Muscle of arm (tissue), 14 donors: ENCODE measurements at places on chromosomes 3 and 15.

DNA sequence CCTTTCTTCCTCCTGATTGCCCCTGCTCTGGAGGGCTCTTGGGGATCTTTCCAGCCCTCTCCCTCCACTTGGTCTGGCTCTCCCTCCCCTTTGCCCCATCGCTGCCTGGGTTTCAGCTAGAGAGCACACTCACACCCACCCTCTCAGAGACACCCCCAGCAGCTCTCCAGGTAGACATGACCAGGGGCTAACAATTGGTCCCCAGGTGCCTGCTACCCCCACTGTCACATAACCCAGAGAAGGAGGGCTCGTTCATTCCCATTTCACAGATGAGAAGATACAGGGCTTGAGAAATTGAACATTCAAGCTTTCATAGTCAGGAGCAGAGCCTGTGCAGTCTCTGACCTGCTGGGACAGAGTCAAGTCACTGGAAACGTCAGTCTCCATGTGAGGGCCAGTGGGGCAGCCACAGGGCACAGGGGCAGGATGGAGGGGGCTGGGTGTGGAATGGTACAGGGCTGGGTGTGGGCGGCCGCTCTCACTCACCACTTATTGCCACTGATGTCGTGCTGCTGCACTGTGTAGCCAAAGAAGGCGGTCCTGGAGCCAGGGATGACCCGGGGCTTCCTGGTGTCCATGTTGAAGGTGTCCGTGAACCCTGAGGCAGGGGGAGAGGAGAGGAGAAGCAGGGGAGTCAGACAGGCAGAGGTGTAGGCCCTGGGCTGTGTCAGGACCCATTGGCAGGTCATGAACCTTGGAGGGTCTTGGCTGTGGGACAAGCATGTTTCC lies 29.4 kb downstream of the ITGA11 start:
- no peak for DNase-seq

GRCh38 chr15:74964794-74965193 lies 8.2 kb upstream of the RPP25 start:
- DNase-seq: no peak

DNA sequence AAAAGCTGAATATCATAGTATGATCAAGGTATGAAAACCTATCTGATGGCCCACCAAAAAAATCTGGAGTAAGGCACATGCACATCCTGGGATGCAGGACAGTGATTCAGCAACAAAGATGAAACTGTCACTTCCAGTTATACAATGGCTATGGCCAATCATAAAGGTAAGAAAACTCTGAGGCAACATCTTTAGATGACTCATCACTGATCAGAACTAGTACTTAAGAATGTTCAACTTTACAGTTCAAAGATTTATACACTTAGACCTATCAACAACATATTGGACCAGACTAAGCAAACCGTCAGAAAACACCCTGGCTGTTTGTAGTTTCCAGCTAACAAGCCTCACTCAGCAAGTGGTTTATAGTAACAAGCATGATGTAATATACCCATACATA lies 21.3 kb upstream of the PLCH1 start:
- no peak for DNase-seq

DNA sequence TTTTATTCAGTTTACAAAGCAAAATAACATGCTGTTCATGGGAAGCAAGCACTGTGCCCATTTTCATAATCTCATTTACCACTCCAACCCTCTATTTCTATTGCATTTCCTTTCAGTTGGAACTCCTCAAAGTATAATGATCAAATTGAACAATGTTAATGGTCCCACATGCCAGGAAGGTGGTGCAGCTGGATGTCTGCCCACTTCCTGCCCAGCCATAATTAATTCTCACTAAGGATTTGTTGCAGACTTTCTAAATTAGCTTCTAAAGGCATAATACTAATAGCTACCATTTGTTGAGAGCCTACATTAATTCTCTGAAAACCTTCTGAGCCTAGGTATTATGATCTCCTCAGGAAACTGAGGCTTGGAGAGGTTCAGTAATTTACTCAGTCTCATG lies 316.1 kb upstream of the TPM1 start:
- no peak for DNase-seq

GRCh38 chr3:146559388-146559787 lies 15.0 kb upstream of the PLSCR1 start:
- DNase-seq: no peak

GRCh38 chr3:50154476-50154839 lies 666 bp upstream of the SEMA3F start:
- no peak for DNase-seq

- no peak for DNase-seq
Observed at GRCh38 chr3:31861826-31862225, 119.2 kb downstream of the OSBPL10 start.

GRCh38 chr3:123740391-123740822 lies 143.7 kb downstream of the MYLK start:
- no peak for DNase-seq

GRCh38 chr3:45312836-45313493 lies 75.4 kb upstream of the LARS2 start:
- DNase-seq: no peak

GRCh38 chr3:140086642-140087041 lies 151.7 kb downstream of the CLSTN2 start:
- DNase-seq: no peak

GRCh38 chr15:38072348-38073177 lies 138.1 kb downstream of the TMCO5A start:
- DNase-seq: peak; percentile 82

GRCh38 chr3:12959410-12959809 lies 113.8 kb downstream of the IQSEC1 start:
- DNase-seq: no peak

- DNase-seq: no peak
Observed at GRCh38 chr3:102530415-102531181, 95.8 kb downstream of the ZPLD1 start.

- DNase-seq: no peak
Observed at GRCh38 chr3:50218448-50218847, 13.4 kb downstream of the SLC38A3 start.

DNA sequence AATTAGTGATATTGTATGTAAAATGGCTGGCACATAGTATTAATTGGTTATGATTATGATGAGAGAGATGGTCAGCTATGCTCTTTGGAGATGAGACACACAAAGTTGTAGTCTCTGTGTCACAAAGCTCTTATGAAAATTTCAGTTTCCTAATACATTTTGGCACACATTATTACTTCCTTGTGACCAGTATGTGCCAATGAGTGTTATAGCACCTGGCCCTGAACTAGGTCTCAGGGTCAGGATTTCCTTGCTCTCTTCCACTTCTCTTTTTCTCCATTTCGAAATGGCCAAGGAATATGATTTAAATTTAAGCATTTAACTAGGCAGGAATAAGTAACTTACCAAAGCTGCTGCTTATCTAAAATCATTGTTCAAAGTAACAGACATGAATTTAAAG lies 28.0 kb downstream of the TIPARP start:
- DNase-seq: no peak

GRCh38 chr15:40449275-40449674 lies 8.5 kb downstream of the BAHD1 start:
- DNase-seq: no peak

DNA sequence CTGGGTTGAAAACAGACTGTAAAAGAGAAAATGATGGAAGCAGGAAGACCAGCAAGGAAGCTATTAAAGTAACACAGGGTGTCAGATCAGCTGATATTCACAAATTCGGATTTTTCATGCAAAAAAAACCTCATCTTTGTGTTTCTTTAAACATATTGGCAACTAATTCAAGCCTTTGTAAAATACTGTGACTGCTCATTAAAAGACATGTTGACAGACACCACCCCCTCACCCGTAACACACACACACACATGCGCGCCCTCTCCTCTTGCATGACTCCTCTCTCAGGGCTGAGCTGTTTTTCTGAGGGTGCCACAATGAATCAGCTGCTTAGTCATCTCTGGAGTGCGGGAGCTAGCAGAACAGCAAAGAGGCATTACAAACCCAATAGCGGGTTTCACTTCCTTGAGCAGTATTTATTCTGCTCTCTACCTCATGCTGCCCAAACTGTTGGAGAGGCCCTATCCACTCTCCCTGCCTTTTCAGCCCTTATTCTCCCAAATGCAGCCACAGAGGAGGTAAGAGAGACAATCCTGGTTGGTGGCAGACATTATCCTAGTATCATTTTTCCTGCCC lies 35.8 kb upstream of the CCDC80 start:
- DNase-seq: no peak

DNA sequence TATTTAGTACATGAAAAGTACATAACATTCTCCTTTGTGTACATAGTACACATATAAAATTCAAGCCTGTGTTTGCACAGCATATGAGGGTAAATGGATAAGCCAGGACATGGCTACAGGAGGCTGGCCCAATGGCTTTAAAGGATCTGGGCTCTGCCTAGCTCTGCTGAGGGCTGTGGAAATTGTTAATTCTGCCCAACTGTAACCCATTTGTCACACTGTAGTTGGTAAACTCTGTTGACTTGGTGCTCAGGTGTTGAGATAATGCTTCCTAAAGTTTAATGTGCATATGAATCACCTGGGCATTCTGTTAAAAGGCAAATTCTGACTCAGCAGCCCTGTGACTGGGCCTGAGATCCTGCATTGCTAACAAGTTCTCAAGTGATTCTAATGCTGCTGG lies 196.5 kb upstream of the ZPLD1 start:
- DNase-seq: no peak

DNA sequence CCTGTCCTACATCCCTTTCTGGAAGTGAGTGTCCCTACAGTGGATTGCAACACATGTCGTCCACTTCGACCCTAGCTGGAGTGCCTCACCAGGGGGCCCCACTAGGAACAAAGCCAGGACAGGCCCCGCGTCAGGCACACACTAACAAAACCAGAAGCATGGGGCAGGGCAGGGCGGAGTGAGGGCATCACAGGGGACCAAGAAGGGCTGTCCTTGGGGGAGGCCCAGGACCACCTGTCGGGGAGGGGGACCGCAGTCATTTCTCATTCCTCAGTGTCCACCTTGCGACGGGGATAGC lies 21.9 kb downstream of the IDH2 start:
- no peak for DNase-seq

DNA sequence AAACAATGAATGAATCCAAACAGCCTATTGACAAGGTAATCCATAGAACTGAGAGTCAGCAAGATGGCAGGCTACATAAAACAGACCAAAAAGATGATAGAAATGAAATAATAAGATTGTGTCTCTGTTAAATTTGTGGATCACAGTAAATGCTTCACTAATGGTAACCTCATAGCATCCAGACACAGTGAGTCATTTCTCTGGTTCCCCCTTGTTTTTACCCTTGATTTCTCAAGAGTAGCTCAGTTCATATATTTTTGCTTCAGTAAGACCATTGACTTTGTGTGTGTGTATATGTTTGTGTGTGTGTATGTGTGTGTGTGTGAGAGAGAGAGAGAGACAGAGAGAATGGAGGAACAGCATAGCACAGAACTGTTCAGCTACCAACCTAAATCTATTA lies 546.9 kb downstream of the RBMS3 start:
- DNase-seq: no peak

DNA sequence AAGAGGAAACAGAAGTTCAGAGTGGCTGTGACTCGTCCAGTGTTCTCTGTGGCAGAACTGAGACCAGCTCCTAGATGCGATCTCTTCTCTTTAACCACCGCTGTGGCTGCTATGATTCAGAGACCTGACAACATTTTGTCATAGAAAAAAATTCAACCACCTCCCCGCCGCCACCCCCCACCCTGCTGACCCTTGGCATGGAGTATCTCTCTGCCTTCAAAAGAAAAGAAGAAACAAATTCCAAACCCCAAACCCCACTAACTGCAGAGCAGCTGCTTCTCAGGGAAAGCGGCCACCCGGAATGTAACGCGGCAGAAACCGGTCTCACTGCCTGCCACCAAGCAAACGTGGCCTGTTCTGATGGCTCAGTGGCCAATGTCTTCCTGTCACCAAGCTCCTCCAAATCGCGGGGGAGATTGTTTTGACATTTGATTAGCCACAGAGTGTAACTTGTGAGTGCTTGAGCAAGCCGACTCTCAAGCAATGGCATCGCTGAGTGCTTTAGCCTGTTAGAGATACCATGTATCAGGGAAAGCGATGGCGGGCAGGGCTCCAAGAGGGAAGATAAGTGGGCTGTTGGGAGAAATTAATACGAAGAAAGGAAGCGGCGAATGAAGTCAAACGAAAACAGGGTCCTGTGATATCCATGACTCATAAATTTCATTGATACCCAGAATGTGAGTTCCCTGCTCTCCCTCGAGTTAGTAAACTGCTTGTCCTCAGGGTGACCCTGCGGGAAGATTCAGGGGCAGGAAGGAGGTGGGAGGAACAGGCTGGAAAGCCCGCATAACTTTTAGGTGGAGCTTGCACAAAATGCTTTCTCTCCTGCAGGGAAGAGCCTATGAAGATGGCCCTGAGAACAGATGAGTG lies 44.8 kb upstream of the TLE3 start:
- DNase-seq: no peak

- DNase-seq: no peak
Observed at GRCh38 chr3:187016639-187017345, 86.5 kb downstream of the ST6GAL1 start.

GRCh38 chr15:29433507-29434248 lies 164.1 kb upstream of the NSMCE3 start:
- DNase-seq: no peak

- DNase-seq: no peak
Observed at GRCh38 chr3:183188895-183189462, 26.4 kb upstream of the LAMP3 start.

- DNase-seq: no peak
Observed at GRCh38 chr3:168213920-168214319, 118.2 kb upstream of the GOLIM4 start.

GRCh38 chr3:8817486-8817885 lies 48.1 kb upstream of the OXTR start:
- no peak for DNase-seq

GRCh38 chr15:58992181-58992580 lies 4.7 kb downstream of the RNF111 start:
- DNase-seq: no peak

DNA sequence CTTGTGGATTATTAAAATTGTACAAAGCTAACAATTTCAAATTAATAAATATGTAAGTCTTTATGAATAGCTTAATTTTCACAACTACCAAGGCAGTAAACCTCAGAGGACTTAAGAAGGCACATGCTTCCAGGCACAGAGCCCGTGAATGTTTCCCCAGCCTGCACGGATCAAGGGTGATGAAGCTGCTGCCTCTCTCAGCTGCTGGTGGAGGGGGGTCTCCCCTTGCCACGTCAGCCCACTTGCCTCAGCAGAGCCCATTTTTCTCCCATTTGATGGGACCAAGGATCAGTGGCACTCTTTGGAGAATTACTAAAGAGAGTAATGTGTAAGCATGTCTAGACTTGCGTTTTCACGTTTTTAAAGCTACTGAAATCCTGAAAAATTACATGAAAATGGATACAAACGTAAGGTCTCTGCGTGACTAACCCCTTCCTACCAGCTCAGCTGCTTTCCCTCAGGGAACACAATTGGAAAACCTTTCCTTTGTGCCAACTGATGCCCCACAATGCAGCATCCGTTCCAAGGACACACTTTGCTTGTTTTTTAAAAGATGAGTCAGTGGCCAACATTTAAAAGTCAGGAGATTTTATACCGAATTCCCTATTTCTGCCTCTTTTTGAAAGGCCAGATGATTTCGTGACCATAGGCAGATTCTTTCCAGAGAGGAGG lies 494.1 kb downstream of the GABRG3 start:
- DNase-seq: no peak

DNA sequence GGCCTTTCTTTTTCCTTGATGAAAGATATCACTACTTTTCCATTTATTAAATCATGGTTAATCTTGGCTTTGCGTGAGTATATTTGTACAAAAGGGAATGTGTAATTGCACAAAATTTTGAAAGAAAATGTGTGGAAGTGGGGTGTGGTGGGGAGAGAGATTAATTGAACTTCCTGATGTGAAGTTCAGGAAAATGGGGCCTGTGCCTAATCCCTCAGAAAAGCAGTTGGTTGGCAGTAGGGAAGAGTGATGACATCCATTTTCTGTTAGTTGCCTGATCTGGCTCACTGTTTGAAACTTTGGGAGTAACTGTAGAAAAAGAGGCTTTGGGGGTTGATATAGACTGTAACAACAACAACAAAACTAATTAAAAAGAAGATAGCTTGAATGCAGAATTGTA lies 10.8 kb upstream of the IL20RB start:
- no peak for DNase-seq
